ENCODE measurements at places on chromosomes 12 and 14. TPM values are rescaled to one million over a fixed set of nuclear protein-coding genes. Genes with fewer than 3 reads are reported as not detected.

AP1G2 gene
- total RNA-seq = 333 TPM

GNG2 gene
- 248 TPM for total RNA-seq

DNA sequence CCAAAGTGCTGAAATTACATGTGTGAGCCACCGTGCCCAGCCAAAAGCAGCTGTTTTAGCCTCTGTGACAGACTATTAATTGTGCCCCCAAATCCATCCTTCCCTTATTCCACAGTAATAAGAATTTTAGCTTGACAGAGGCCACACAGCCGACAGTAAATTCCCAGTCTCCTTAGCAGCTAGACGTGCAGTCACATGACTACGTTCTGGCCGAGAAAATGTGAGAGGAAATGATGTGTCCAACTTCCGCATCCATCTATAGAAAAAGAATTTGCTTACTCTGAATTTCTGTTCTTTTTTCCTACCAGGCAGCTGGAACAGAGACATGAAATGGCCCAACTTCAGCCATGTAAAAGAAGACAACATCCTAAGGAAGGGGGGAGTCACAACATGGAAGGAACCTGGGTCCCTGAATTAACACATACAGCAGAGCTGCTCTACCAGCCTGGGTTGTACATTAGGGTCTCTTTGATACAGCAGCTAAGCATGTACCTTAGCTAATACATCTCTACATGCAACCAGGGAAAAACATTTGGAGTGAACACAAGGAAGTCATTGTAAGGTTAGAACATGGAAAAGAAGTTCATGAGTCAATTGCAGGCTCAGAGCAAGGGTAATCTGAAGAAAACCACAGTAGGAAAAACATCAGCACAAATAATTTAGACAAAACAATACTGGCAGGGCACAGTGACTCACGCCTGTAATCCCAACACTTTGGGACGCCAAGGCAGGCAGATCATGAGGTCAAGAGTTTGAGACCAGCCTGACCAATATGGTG, 35.5 kb downstream of the CIT start:
- DNase-seq = no peak

- DNase-seq = no peak
These were observed 21.2 kb downstream of the TMED10 start for GRCh38 chr14:75155169-75155568.

GRCh38 chr12:83320350-83320749, 633.6 kb downstream of the TMTC2 start:
- DNase-seq = no peak

- peak; percentile 56 for DNase-seq
These were observed at the start of gene SPTB for GRCh38 chr14:64879635-64880220. Gene SPTB, minus strand, starts transcription at chr14:64879907. Its CDS starts 56,813 bp downstream, at chr14:64823094.

- DNase-seq = no peak
These were observed 118.6 kb downstream of the LMNTD1 start for GRCh38 chr12:25434515-25434914.

GRCh38 chr14:95101736-95102679, 55.3 kb downstream of the DICER1 start:
- no peak for DNase-seq

- DNase-seq = no peak
These were observed 28.8 kb downstream of the PHLDA1 start for GRCh38 chr12:76002598-76003354.

- DNase-seq = no peak
These were observed 325.1 kb downstream of the BCL11B start for GRCh38 chr14:98946940-98947339.

- DNase-seq = no peak
These were observed 34.6 kb downstream of the MTHFD1 start for GRCh38 chr14:64422756-64423155.

DNA sequence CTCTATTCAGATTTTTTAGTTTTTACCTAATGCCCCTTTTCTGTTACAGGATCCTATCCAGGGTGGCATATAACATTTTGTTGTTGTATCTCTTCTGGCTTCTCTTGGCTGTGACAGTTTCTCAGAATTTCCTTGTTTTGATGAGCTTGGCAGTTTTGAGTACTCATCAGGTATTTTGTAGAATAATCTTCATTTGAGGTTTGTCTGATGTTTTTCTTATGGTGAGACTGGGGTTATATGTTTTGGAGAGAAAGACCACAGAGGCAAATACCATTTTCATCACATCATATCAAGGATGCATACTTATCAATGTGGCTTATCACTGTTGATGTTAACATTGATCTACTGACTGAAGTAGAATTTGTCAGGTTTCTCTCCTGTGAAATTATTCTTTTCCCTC, 14.0 kb upstream of the LYZ start:
- no peak for DNase-seq

Data from activated CD4-positive, alpha-beta T cell treated with anti-CD3 and anti-CD28 coated beads, Interleukin-2, amount 10 ng/mL, durations not matched to agents 7 days and 5 days (primary cell).